Stimulated activated CD4-positive, alpha-beta T cell treated with anti-CD3 and anti-CD28 coated beads, Interleukin-15, amount 100 ng/mL, for 1 hour (primary cell): ENCODE measurements at places on chromosomes 3 and 15.

DNA sequence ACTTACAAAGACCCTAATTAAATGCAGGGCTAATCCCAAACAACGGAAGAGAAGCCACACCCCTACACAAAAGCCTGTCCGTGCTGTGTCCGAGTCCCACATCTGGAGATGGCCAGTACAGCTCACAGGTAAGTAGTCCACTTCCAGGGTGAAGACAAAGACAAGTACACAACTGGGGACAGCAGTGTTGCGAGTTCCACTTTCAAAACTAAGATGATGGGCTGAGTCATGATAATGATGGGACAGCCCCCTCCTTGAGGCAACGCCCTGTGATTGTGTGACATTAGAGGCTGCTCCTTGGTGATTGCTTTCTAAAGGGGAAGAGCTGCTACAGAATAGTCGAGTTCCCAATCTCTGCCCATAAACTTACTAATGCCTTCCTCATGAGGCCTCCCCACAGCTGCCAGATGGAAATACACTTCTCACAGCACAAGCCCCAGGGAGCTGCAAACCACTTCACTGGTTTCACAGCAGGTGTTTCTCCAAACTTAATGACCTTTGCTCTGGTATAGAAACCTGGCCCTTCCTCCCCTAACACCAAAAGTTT is 27.6 kb downstream of the RFT1 start:
- DNase-seq, result no peak

DNA sequence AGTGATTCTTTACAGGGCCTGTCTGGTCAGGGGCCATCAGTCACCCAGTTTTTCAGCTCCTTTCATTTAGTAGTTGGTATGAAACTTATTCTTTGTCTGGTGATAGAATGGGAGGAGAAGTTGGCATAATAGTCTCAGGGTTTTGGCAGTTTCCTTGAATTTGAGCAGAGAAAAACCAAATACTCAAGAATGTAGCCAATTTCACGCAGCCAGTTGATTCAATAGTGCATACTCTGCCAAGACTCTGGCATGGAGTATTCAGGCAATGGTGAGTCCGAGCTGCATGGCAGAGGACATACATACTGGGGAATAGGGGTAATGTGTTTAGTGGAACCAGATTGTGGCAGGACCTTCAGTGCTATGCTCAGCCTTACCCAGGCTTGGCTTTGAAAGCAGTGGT is 118.3 kb downstream of the GALK2 start:
- no peak for DNase-seq

DNA sequence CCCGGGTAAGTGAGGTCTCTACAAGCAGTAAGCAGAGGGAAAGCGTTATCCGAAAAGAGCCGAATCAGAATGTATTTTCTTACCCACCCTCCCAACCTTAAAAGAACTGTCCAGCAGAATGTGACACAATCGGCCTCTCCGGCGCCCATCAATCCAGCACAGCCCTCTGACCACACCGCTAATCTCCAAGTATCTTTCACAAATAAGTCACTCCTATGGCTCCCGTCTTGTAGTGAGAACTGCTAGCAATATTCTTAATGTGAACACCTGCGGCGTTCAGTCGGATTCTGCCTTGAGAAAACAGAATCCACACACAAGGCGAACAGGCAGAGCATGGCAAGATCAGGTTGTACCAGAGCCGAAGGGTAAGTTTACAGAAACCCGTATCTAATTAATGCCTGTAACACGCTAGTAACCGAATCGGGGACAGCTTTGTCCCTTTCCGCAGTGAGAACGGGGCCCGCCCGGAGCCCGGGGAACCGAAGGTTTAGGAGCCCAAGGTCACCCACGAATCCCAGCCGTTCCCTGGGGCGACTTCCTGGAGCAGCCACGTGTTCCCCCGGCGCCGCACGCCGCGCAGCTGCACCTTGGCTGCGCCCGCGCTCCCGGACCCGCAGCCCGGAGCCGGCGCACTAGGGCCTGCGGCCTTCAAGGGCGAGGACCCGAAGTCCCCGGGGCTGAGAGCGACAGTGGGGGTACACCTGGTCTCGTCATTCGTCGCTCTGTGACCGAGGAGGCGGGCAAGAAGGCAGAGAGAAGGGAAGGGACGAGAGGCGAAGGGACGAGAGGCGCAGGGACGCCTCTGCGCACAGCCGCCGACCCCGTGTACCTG is 672 bp downstream of the TFRC start:
- peak; percentile 15 for DNase-seq

DNA sequence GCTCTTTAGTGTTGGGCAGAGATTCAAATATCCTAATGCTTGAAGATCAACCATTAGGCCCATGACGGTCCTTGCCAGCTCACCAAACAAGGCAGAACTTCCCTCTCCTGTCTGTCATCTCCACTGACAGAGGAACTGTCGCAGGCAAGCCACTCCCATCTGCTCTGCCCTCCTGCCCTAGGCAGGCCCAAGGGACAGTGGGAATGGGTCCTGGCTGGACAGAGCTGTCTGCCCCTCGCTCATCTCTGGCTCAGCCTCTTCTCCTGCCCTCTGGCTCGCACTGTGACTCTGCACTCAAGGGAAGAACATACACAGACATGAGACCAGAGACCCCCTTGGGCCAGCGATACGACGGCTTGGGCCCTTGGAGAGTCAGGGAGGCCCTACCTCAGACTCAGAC is 7.6 kb upstream of the MUSTN1 start:
- no peak for DNase-seq

DNA sequence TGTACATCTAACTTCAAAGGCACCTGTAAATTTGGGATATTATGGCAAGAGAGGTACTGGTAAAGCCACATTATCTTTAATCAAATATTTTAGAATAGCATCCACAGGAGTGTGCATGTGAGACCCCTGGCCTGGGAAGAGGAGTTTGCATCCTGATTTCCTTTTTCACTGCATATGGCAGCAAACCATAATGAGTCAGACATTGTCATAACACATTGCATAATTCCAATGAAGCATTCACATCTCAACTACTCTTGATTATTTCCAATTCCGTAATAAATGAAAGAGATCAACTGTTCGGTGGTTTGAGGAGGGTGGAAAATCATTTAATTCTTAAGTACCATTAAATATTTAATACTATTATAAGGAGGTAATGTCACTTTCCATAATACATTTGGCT is 215.0 kb downstream of the MECOM start:
- no peak for DNase-seq

GRCh38 chr3:117476572-117476971 is 767.0 kb downstream of the TUSC7 start:
- DNase-seq, result no peak

DNA sequence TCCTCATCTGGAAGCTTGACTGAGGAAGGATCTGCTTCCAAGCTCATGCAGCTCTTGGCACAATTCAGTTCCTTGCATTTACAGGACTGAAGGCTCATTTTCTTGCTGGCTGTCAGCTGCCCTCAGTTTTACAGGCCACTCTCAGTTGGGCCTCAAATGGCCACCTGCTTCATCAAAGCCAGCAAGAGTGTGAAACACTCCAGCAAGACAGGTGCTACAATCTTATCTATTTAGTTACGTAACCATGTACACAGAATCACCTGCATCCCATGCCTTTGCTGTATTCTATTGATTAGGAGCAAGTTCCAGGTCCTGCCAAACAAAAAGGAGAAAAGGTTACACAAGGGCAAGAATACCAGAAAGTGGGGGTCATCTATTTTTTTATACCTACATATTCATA is 40.8 kb downstream of the RHCG start:
- DNase-seq, result no peak

DNA sequence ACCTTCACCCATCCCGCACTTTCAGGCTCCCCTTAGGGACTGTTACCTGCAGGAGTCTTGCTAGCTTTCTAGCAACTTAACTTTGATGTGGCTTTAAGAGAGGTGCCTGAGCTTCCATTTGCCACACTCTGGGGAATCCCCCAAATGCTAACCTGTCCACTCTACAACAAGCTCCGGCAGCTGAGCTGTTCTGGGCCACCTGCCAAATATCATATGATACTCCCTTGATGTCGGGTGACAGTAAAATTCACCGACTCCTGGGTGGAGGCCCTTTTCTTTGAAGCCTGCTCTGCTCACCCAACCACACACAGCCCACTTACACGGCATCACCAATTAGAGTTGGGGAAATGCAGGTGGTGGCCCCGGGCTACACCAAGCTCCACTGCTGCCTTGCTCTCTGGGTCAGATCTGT is 38.0 kb upstream of the XCR1 start:
- peak; percentile 42 for DNase-seq

GRCh38 chr3:160331127-160331937 is 67.7 kb downstream of the IFT80 start:
- no peak for DNase-seq

DNA sequence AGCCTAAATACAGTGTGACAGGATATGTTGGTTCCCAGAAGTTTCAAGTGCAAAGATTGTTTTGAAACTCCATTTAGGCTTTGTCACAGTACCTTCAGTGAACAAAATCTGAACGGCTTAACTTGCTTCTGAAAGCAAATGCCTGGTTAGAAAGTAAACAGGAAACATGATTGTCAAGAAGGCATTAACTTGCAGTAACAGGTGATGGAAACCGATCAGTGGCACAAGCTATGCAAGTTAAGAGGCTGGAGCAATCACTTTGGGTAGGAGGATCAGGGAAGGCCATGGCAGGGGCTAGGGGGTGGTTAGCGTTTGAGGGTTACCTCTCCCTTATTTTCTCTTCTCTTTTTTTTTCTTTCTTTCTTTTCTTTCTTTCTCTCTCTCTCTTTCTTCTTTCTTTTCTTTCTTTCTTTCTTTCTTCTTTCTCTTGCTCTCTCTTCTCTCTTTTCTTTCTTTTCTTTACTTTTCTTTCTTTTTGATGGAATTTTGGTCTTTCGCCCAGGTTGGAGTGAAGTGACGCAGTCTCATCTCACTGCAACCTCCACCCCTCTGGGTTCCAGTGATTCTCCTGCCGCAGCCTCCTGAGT is 2.4 kb downstream of the HYKK start:
- no peak for DNase-seq

- DNase-seq, result peak; percentile 13
These were observed 40.1 kb downstream of the CDCP1 start for GRCh38 chr3:45105855-45106671.

DNA sequence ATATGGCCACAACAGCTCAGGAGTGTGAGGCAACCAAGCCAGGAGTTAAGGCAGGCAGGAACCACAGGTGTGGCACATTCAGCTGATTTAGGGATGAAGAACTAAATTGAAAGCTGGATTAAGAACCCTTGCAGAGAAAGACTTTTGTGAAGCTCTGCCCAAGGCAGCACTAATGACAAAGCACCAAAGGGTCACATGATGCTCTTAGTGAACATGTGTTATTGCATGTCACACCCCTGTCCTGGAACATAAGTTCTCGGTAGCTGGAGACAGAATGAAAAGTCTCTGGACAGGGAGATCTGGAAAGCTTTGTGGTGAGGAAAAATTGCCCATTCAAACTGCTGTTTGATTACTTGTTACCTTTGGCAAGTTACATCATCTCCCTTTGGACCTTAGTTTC is 3.2 kb downstream of the EAF1 start:
- DNase-seq, result no peak

- no peak for DNase-seq
These were observed 350.1 kb upstream of the PROK2 start for GRCh38 chr3:72134989-72135451.

DNA sequence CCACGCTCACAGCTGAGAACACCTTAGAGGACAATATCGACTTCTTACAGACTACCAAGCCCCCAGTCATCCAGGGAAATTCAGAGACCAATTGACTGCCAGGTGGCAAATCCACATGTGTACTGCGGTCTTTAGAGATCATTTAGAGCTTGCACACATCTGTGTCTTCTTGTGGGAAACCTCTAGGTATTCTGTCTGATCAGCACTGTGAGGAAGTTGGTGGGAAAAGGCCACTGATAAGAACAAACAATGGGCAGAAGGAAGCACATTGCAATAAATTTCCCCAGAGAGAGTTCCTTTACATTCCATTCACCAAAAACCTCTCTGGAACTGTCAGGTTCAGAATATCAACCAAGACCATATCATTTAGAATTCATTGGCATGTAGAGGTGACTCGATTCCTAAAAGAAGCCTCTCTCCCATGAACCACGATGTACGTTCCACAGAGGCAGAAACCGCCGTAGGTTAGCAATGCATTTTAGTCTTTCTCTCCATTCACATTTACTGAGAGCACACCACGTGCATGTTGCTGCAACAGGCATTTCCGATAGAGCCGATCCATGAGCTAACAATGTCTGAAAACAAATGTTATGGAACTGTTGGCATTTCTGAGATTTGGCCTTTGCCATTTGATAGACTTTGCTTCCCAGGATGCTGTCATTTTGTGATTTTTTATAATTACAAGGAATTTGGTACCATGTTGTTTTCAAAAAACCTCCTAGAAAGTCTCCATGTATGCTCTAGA is 287.3 kb upstream of the TPRG1 start:
- DNase-seq, result no peak

DNA sequence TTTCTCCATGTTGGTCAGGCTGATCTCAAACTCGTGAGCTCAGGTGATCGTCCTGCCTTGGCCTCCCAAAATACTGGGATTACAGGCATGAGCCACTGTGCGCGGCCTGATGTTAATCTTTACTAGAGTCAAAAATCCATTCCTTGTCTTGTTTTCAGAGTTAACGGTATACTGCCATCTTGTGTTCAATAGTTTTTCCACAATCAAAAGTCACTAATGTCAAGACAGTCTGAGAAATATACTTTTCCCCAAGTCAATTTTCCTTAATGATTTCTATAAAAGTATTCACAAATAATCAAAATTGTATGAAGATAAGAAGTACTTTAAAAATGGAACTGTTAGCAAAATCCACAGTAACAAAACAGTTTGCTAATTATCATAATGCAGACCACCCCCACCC is 8.5 kb downstream of the CRBN start:
- no peak for DNase-seq

DNA sequence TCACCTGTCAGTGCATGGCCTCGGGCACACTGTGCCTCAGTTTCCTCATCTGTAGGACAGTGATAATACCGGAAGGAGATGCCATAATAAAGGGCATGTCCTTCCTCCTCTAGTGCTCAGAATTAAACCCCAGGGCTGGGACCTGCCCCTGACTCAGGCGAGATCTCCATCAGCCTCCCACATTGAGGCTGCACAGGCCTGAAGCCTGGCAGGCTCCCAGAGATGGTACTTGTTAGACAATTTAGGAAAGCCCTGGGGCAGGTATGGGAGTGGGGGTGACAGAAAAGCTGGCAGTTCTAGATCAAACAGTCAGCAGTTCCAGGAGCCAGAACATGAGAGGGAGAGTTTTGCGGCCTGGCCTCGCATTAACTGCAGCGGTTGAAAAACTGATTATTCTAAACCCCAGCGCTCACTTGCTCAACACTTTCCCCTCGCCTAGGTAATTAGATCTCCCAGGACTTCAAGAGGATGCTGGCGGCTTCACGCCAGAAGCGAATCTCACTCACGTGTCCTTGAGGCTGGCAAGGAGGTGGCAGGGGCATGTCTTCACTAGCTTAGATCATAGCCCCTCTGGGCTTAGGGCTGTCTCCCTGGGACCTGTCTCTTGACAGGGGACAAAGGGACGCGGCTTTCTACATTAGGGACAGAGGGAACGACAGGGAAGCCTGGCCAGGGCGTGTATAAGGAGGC is 73.1 kb downstream of the ATP2B2 start:
- DNase-seq, result no peak

DNA sequence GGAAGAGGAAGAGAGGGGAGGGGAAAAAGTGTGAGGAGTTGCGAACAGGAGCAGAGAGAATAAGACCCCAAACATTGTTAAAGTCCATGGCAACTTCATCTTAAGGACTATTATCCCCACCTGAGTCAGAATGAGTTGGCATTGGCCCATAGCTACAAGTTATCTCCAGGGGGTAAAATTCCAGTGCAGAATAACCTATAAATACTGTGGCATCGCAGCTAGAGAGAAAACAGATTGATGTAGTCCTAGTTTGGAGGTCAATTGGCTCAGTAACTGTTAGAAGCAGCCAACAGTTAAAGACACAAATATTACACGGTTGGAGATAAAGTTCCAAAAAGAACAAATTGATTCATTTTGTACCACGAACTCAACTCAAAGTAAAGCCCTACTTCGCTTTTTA is 313.9 kb upstream of the CCDC54 start:
- DNase-seq, result no peak
